Colonic mucosa (tissue), 4 donors: ENCODE measurements at places on chromosomes 12 and 14.

DNA sequence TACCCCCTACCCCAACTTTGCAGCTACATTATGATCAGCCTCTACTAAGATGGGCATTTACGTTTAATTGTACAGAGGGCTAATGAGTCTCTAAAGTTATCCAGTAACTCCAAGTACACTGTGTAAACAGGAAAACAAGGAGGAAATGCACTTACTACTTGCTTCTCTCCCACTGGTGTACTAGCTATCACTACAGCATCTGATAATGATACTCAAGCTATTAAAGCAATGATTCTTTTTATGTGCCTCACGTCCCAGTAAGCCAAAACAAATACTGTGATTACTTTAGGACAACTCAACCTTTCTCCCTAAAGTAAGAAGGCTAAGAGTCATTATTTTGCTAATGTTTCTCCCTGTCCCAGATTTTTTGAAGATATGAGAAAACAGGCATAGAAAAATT lies 128.6 kb upstream of the CCDC175 start:
- no peaks in the 10 kb centered on the region for H3K36me3 ChIP-seq
- no peaks in the 10 kb centered on the region for H3K27me3 ChIP-seq
- H3K27ac ChIP-seq = no peak overlapping the region
- no peaks in the 10 kb centered on the region for H3K4me1 ChIP-seq
- H3K4me3 ChIP-seq = no peak overlapping the region

DNA sequence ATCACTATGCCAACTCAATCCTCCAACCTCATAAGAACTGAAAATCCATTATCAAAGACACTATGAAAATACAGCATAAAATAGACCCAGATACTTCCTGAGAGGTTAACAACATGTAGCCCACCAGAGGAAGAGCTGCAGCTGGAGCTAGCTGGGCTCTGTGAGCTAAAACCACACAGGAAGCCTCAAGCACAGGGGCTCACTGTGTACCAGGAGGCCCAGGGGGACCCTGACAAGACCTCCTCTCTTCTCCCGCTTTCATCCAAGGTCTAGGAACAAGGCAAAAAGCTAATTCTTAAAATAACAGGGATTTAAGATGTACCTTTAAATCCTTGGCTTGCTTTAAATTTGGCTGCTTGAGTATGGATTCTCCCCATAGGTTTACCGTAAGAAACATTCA lies 53.6 kb downstream of the EIF2S3B start:
- no peaks in the 10 kb centered on the region for H3K4me1 ChIP-seq
- no peaks in the 10 kb centered on the region for H3K27me3 ChIP-seq
- no peak for DNase-seq
- no peak overlapping the region for H3K4me3 ChIP-seq

DNA sequence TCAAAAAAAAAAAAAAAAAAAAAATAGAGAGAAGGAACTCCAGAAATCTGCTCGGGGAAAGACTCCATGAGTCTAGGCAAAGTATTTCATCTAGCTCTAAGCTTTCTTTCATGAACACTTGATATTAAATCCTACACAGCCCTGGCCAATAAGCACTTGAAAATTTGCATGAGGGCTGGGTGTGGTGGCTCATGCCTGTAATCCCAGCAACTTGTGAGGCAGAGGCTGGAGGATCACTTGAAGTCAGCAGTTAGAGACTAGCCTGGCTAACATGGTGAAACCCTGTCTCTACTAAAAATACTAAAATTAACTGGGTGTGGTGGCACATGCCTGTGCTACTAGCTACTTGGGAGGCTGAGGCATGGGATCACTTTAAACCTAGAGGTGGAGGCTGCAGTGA lies 13.1 kb upstream of the METAP2 start:
- no peaks in the 10 kb centered on the region for H3K4me1 ChIP-seq
- H3K27me3 ChIP-seq = no peaks in the 10 kb centered on the region
- no peak for DNase-seq
- H3K27ac ChIP-seq = no peak overlapping the region
- H3K36me3 ChIP-seq = no peaks in the 10 kb centered on the region

DNA sequence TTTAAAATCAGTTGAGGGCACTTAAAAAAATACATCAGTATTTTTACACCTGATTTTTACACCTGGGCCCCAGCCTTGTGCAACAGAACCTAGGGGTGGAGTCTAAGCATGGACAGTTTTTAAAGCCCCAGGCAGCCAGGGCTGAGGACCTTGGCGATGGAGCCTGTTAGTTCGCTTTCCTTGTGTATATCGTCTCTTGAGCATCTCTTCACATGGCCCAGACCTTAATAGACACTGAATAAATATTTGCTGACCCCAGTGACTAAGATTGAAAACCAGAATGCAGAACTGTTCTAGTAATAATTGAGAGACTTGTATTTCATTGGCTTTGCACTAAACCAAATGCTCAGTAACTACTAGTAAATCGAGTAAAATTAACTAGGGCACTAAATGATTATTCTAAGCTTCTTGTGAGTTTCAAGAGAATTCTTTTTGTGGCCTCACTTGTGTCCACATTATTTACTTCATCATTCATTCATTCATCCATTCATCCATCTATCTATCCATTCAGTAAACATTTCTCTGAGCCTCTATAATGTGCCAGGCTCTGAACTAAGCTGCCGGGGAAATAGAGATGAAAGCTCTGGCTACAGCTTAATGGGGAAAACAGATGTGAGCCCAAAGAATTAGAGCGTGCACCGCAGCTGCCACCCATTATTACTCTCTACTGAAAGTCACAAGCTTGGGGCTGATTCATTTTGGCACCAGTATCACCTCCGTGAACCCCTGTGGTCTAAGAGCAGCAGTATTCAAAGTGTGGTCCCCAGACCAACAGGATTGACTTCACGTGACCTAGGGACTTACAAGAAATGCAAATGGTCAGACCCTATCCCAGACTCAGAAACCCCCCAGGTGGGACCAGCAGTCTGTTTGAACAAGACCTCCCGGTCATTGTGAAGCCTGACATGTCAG lies 30.7 kb upstream of the BCL7A start:
- no peaks in the 10 kb centered on the region for H3K36me3 ChIP-seq
- H3K4me1 ChIP-seq = no peaks in the 10 kb centered on the region
- H3K4me3 ChIP-seq = no peak overlapping the region
- no peaks in the 10 kb centered on the region for H3K27me3 ChIP-seq
- DNase-seq = no peak

- peak; percentile 35 for DNase-seq
- peak overlapping the region; percentile 11 for H3K27ac ChIP-seq
- H3K4me3 ChIP-seq = no peak overlapping the region
Measured at GRCh38 chr12:28770322-28770721, 378.8 kb upstream of the FAR2 start.

DNA sequence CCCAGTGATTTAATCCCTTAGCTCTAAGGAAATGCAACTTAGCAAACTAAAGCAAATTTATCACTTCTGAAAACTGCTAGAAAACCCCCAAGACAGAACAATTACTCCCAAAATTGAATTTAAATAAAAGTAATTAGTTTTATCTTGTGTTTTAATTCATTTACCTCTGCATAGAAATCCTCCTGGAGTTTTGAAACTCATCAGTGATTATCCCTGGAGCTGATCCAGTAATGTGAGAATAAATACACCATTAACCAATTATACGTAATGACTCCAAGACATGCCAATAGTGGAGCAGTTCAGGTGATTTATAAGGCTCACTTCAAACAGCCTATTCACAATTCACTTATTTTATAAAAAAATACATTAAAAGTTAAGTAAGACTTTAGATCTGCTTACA lies 855.3 kb upstream of the FLRT2 start:
- H3K4me1 ChIP-seq = no peaks in the 10 kb centered on the region
- DNase-seq = no peak
- H3K27ac ChIP-seq = no peak overlapping the region
- no peaks in the 10 kb centered on the region for H3K27me3 ChIP-seq
- H3K4me3 ChIP-seq = no peak overlapping the region
- H3K36me3 ChIP-seq = no peaks in the 10 kb centered on the region

DNA sequence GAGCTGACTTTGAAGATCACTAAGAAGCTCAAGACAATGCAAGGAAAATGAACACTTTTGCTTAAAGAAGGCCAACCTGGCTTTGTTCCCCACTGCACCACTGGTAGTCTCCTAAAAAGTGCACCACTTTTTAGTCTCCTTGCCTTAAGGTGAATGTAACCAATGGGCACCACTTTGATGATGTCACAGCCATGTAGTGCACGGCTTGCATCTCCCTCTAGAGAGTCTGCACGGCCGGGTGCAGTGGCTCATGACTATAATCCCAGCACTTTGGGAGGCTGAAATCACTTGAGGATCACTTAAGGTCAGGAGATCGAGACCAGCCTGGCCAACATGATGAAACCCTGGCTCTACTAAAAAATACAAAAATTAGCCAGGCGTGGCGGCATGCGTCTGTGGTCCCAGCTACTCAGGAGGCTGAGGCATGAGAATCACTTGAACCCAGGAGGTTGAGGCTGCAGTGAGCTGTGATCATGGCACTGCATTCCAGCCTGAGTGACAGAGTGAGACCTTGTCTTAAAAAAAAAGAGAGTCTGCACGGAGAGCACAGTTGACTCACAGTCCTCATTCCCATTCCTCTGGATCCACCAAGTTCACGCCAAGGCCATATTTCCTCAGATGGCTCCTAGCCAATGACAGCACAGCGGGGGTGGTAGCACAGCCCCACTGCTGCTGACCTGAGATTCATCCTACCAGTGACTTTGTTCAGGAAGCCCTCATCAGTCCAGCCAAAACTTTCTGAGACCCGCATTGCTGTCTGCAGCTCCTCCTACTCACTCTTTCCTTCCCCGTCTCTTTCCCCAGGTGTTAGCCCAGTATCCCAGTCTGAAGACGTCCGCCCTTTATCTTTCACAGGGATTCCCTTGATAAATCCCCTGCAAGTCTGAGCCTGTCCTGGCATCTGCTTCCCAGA lies 16.5 kb upstream of the IFT81 start:
- H3K27me3 ChIP-seq = no peaks in the 10 kb centered on the region
- H3K4me3 ChIP-seq = no peak overlapping the region
- H3K27ac ChIP-seq = peak overlapping the region; percentile 13

GRCh38 chr14:81511111-81511904 lies 22.3 kb downstream of the SEL1L start:
- H3K27ac ChIP-seq = no peak overlapping the region
- H3K4me1 ChIP-seq = no peaks in the 10 kb centered on the region
- no peaks in the 10 kb centered on the region for H3K27me3 ChIP-seq
- no peak overlapping the region for H3K4me3 ChIP-seq

DNA sequence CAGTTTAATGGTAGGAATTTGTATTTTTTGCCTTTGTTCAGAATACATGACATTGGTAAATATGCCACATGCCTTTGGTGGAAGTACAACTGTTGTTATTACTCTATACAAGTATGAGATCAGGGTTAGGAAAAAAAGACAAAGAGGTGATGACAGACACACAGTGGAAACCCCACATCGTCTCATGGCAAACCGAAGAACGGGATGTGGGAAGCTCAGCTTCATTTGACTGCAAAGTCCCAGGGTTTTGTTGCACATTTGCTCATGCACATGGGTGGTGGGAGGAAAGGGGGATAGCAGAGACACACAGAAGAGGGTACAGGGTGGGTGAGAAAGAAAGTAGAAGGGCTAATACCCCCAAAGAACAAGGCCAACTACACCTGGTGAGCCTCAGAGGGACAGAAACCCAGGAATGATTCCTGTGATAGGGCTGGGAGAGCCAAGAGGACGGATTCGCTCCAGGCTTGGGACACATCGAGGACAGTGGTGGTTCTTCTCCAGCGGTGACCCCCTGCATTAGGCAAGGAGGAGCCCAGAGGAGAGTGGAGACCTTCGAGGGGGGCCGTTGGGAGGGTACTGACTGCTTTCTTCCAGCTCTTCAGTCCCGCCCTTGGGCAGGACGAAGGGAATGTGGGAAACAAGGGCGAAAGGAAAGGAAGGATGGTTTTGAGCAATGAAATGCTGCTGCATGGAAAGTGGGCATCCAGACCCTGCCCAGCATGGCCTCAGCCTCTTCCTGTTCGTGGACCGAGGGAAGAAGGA lies 8.1 kb downstream of the VAMP1 start:
- no peak for DNase-seq
- H3K36me3 ChIP-seq = peaks cover 20% of the 10 kb centered on the region
- H3K4me1 ChIP-seq = peaks cover 5% of the 10 kb centered on the region
- H3K27ac ChIP-seq = peak overlapping the region; percentile 62
- no peak overlapping the region for H3K4me3 ChIP-seq

- no peak for DNase-seq
- no peaks in the 10 kb centered on the region for H3K36me3 ChIP-seq
- H3K4me1 ChIP-seq = no peaks in the 10 kb centered on the region
Measured at GRCh38 chr12:46887870-46888269, 62.1 kb upstream of the SLC38A4 start.
